GM12878 (cell line): ENCODE measurements at places on chromosomes 13 and 19.

DNA sequence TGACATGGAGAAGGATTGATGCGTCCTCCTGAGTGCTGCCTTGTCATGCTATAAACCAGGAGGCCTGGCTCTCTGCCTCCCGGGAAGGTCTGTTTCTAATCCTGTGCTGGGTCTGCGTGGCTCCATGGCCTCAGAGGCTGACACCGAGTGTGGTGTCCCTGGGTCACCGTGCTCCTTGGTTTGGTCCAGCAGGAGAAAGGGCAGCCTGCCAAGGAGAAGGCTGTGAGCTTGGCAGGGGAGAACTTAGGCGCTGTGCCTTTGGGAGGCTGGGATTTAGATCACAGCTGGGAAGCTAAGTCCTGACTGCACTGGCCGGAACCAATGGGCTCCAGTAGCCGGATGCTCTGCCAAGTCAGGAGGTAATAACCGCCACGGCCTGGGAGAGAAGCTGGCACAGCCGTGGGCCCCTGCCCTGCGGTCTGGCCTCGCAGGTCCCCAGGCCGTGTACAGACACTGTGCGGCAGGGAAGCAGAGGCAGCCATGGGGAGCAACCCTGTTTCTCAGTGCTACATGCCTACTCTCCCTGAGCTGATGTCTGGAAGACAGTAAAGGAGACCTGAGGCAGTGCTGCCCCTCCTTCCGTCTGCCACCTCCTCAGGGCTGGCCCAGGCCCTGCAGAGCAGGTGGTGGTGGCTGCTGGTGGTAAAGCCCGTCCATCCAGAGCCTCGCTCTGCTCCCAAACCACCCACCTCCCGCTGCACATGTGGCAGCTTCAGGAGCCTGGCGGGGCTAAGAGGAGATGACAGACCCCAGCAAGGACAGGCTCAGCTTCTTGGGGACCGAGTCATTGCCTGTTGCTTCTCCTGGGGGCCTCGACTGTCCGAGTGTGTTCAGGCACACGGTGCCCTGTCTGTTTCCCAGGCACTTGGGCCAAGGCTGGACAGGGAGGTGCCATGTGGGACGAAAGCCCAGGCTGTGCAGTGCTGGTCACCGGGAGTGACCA lies 44.9 kb downstream of the C13orf46 start:
- no peak overlapping the region for H3K27ac ChIP-seq
- no peak for DNase-seq
- peaks cover 16% of the 10 kb centered on the region for H3K4me1 ChIP-seq
- no peaks in the 10 kb centered on the region for H3K36me3 ChIP-seq
- peaks cover 2% of the 10 kb centered on the region for H3K27me3 ChIP-seq

DNA sequence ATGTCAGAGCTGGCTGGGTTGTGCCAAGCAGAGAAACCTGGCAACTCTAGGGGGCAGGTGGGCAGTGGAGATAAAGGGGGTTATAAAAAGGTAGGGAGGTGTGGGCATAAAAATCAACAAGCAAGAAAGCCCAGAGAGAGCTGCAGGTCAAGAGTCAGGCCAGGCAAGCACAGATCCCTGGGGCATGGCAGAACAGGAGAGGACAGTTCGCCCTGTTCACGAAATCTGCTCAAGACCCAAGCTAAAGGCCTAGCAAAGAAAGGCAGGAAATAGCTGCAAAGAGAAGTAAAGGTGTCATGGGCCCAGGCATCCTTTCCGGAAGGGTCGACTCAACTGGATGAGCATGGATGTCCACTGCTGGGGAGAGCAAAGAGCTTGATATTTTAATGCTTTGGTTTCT lies 3.4 kb downstream of the MBNL2 start:
- DNase-seq = no peak
- H3K4me1 ChIP-seq = peaks cover 12% of the 10 kb centered on the region; the same call in 1 of the 2 replicates
- peak overlapping the region; percentile 65 for H3K27ac ChIP-seq
- H3K36me3 ChIP-seq = no peaks in the 10 kb centered on the region

- no peak overlapping the region for H3K27ac ChIP-seq
- no peak for DNase-seq
- no peaks in the 10 kb centered on the region for H3K27me3 ChIP-seq
These were observed 1115.5 kb upstream of the SLC10A2 start for GRCh38 chr13:104181526-104182231.

DNA sequence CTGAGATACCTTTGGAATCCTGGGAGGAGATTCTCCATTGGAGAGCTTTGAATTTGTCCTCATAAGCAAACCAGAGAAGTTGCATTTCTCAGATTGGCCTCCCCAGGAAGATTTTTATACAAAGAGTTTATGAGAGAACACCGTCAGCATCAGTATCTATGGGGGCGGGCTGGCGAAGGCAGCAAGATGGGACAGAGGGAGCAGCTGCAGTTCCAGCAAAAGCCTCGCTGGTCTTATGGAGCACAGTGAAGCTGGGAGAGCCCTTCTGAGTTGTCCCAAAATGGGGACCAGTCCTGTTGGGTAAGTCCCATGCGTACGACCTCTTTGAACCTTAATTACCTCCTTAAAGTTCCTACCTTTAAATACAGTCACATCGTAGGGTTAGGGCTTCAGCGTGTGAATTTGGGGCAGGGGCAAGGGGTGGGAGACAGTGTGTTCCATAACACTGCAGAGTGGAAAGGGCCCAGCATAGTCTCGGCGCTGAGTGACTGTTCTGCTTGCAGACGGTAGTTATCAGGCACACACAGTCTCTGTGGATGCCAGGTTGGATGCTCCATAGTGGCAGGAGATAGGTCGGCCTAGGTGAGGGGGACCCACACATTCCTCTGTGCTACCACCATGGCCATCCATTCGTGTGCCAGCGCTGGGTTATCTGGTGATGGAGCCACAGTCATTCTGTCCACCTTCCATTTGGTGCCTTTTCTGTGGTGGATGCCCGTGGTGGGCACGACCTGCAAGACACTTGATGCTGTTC lies 34.9 kb upstream of the GPR183 start:
- peaks cover 13% of the 10 kb centered on the region for H3K4me1 ChIP-seq
- H3K27me3 ChIP-seq = no peaks in the 10 kb centered on the region
- H3K27ac ChIP-seq = no peak overlapping the region
- peaks cover 2% of the 10 kb centered on the region; the same call in 1 of the 2 replicates for H3K36me3 ChIP-seq

GRCh38 chr13:50123515-50123861 lies 108.2 kb downstream of the KCNRG start:
- peak overlapping the region; percentile 62 for H3K4me3 ChIP-seq
- DNase-seq = no peak
- H3K27ac ChIP-seq = no peak overlapping the region
- H3K27me3 ChIP-seq = peaks cover 7% of the 10 kb centered on the region

DNA sequence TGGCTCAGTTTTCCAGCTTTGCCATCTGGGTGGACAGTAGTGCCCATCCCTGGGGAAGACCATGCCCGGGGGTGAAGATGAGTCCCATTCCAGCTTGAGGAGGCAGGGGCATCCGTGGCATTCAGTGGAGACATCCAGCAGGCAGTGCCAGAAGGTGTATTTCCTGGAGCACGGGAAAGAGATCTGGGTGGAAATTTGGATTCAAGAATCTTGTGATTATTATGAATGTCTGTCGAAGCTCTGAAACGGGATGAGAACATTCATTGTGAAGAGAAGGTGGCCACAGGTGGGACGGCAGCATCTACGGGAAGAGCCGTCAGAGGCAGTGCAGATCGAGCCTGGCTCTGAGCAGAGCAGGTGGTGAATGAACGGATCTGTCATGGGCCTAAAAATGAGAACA lies 167.3 kb upstream of the RNF113B start:
- H3K4me1 ChIP-seq = no peaks in the 10 kb centered on the region
- H3K36me3 ChIP-seq = no peaks in the 10 kb centered on the region
- H3K27me3 ChIP-seq = no peaks in the 10 kb centered on the region
- no peak overlapping the region for H3K4me3 ChIP-seq
- no peak for DNase-seq

DNA sequence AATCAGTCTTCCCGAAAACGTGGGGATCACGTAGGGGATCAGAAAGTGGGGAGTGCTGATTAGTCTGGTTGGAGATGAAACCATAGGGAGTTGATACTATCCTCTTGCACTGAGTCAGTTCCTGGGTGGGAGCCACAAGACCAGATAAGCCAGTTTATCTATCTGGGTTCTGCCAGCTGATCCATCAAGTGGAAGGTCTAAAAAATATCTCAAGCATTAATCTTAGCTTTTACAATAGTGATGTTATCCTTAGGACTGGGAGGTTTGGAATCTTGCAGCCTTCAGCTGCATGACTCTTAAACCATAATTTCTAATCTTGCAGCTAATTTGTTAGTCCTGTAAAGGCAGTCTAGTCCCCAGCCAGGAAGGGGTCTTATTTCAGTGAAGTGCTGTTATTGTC lies 2474.2 kb downstream of the PCDH9 start:
- no peak overlapping the region for H3K4me3 ChIP-seq
- H3K27ac ChIP-seq = no peak overlapping the region
- H3K36me3 ChIP-seq = no peaks in the 10 kb centered on the region
- H3K27me3 ChIP-seq = no peaks in the 10 kb centered on the region
- no peaks in the 10 kb centered on the region for H3K4me1 ChIP-seq

DNA sequence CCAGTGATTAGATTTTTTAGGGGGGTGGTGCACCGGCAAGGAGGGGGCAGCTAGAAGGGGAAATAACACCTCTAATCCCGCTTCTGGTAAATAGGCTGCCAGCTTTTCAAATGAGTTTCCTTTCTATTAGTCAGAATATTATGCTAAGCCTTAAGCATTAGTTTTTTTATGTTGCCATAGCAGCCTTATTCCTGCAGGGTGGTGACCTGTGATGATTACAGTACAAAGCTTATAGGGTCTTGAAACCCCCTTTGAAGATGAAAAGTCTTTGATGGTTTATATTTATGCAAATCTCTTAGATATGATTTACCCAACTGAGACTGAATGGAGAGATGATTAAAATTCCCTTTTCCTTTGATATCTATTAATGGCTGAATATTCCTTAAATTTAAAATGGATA lies 109.8 kb downstream of the ZIC5 start:
- peaks cover 4% of the 10 kb centered on the region for H3K4me1 ChIP-seq
- no peaks in the 10 kb centered on the region for H3K27me3 ChIP-seq
- DNase-seq = no peak
- H3K36me3 ChIP-seq = no peaks in the 10 kb centered on the region

GRCh38 chr13:21232599-21232998 lies 56.1 kb downstream of the MRPL57 start:
- DNase-seq = no peak
- no peak overlapping the region for H3K27ac ChIP-seq
- H3K4me3 ChIP-seq = no peak overlapping the region
- H3K36me3 ChIP-seq = no peaks in the 10 kb centered on the region
- H3K27me3 ChIP-seq = no peaks in the 10 kb centered on the region
- H3K4me1 ChIP-seq = no peaks in the 10 kb centered on the region

GRCh38 chr13:66482836-66483235 lies 747.3 kb downstream of the PCDH9 start:
- no peak overlapping the region for H3K27ac ChIP-seq
- H3K36me3 ChIP-seq = no peaks in the 10 kb centered on the region
- no peak for DNase-seq

GRCh38 chr13:34593658-34594057 lies 348.4 kb upstream of the NBEA start:
- DNase-seq = no peak
- H3K4me1 ChIP-seq = no peaks in the 10 kb centered on the region
- H3K27ac ChIP-seq = no peak overlapping the region
- H3K27me3 ChIP-seq = no peaks in the 10 kb centered on the region

- no peak overlapping the region for H3K27ac ChIP-seq
- peaks cover 9% of the 10 kb centered on the region for H3K36me3 ChIP-seq
- no peaks in the 10 kb centered on the region for H3K27me3 ChIP-seq
- H3K4me1 ChIP-seq = peaks cover 14% of the 10 kb centered on the region
- no peak overlapping the region for H3K4me3 ChIP-seq
These were observed 8.1 kb downstream of the CARS2 start for GRCh38 chr13:110697842-110698241.

- H3K27ac ChIP-seq = no peak overlapping the region
- no peak overlapping the region for H3K4me3 ChIP-seq
- H3K4me1 ChIP-seq = no peaks in the 10 kb centered on the region
- H3K27me3 ChIP-seq = no peaks in the 10 kb centered on the region
These were observed 145.5 kb upstream of the MAB21L1 start for GRCh38 chr13:35621989-35622388.

DNA sequence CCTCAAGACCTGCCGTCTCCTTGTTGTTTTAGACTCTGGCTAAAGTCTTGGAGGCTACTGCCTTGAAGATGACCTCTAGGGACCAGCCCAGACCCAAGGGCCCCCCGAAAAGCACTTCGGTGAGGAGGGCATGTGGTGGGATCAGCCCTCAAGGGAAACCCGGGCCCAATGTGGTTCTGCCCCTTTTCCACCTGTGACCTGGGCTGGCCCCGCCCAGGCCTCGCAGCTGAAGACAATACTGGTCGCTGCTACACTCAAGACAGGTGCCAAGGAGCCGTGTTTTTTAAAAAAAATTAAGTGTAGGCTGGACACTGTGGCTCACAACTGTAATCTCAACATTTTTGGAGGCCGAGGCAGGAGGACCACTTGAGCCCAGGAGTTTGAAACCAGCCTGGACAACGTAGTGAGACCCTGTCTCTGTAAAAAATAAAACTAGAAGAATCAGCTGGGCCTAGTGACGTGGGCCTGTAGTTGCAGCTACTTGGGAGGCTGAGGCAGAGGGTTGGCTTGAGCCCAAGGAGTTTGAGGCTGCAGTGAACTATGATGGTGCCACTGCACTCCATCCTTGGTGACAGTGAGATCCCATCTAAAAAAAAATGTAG lies 903 bp downstream of the TLE6 start:
- no peaks in the 10 kb centered on the region; the same call in 1 of the 2 replicates for H3K27me3 ChIP-seq
- H3K4me1 ChIP-seq = peaks cover 12% of the 10 kb centered on the region
- DNase-seq = no peak
- no peaks in the 10 kb centered on the region for H3K36me3 ChIP-seq

- no peaks in the 10 kb centered on the region for H3K36me3 ChIP-seq
- no peak for DNase-seq
- no peak overlapping the region; the same call in 1 of the 2 replicates for H3K4me3 ChIP-seq
- H3K4me1 ChIP-seq = peaks cover 4% of the 10 kb centered on the region; the same call in 1 of the 2 replicates
- no peaks in the 10 kb centered on the region for H3K27me3 ChIP-seq
- no peak overlapping the region for H3K27ac ChIP-seq
These were observed 271.8 kb upstream of the HTR2A start for GRCh38 chr13:47168618-47169017.

DNA sequence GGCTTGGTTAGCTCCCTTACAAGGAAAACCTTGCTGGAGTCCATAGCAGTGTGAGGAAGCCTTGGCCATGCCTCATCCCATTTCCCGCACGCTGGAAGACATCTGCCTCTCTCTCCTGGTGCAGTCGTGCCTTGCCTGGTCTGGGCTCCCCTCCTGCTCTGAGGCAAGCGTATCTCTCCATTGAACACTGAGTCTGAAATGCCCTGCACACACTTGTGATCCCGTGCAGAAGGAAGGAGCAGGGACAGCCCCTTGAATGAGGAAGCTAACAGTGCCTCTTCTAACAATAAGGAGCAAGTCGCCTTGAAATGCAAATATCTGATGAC lies 407 bp upstream of the ZNF440 start:
- H3K36me3 ChIP-seq = no peaks in the 10 kb centered on the region
- peak overlapping the region; percentile 81 for H3K4me3 ChIP-seq
- no peaks in the 10 kb centered on the region for H3K27me3 ChIP-seq

DNA sequence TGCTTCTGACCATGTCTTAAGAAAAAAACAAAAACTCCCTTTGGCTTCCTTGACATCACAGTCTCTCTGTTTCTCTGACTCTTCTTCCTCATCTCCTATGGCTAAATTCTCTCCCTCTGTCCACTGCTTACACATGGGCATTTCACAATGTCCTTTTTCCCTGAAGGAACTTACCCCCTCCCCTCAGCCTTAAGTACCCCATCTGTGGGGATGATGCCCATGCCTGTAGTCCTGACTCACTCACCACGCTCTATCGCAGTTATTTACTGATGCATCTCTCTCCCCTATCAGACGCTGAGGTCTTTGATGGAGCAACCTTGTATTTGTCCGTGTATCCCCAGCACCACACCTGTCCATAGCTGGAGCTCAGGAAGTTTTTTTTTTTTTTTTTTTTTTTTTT lies 32.4 kb downstream of the ACTN4 start:
- H3K27ac ChIP-seq = no peak overlapping the region
- H3K27me3 ChIP-seq = no peaks in the 10 kb centered on the region
- peaks cover 65% of the 10 kb centered on the region for H3K4me1 ChIP-seq
- peaks cover 12% of the 10 kb centered on the region for H3K36me3 ChIP-seq
- no peak overlapping the region for H3K4me3 ChIP-seq
- DNase-seq = no peak
